AG04449 (cell line): ENCODE measurements at places on chromosomes 2 and 18.
A peak's percentile ranks its signal among the peaks of the same experiment; 100 is the strongest.

DNA sequence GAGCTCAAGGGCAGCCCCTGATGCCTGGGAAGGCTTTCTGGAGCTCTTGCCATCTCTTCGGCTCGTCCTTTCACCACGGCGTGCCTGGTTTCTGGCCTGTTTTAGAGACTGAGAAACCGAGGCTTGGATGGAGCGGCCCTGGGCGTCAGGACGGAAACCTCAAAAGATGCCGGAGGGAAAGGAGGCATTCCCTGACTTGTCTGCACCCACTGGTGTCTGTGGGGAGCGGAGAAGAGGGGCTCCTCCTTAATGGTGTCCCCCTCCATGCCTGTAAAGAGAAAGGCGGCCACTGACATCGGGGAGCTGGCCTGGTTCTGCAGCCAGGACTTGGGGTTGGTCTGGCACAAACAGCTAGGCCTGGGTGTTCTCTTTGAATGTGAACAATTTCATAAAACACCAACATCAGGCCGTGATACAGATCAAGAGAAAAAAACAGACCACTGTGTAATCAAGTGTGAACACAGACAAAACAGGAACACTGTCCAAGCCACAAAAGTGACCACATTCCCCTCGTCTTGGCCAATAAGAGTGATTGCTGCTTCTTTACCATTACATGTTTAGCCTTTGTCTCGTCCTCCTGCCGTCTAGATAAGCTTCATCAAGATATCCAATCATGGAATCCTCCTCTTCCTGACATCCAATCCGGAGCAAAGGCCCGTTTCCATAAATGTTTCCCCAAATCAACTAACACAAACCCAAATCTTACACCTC is 633 bp upstream of the ILKAP start:
- DNase-seq, result no peak

- no peak for DNase-seq
These were observed 196.9 kb downstream of the CTIF start for GRCh38 chr18:48735681-48736255.

- no peak for DNase-seq
These were observed 135.3 kb upstream of the SLC1A4 start for GRCh38 chr2:64853894-64854293.

DNA sequence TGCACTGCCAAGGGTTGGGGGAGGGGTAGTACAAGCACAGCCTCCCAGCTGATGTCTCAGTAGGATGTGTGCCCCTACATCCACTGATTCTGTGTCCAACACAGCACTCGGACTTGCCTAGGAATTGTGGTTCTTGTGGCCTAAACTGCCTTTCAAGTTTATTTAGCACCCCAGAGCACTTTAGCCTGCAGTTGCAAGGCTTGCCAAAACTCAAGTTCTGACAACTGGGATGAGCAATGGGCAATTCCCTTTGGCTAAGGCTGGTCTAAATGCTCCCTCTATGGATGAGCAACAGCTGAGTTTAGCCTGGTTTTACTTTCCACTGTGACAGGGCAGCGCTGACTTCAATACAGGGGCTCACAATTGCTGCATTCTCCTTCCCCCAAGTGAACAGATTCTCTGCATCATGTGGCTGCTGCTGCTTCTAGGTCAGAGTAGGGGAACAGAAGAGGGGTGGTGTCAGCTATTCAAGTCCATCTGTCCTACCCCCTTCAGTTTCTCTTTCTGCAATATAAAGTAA is 471.5 kb downstream of the PIK3C3 start:
- no peak for DNase-seq

GRCh38 chr2:56473524-56473923 is 289.7 kb downstream of the CCDC85A start:
- DNase-seq, result no peak

DNA sequence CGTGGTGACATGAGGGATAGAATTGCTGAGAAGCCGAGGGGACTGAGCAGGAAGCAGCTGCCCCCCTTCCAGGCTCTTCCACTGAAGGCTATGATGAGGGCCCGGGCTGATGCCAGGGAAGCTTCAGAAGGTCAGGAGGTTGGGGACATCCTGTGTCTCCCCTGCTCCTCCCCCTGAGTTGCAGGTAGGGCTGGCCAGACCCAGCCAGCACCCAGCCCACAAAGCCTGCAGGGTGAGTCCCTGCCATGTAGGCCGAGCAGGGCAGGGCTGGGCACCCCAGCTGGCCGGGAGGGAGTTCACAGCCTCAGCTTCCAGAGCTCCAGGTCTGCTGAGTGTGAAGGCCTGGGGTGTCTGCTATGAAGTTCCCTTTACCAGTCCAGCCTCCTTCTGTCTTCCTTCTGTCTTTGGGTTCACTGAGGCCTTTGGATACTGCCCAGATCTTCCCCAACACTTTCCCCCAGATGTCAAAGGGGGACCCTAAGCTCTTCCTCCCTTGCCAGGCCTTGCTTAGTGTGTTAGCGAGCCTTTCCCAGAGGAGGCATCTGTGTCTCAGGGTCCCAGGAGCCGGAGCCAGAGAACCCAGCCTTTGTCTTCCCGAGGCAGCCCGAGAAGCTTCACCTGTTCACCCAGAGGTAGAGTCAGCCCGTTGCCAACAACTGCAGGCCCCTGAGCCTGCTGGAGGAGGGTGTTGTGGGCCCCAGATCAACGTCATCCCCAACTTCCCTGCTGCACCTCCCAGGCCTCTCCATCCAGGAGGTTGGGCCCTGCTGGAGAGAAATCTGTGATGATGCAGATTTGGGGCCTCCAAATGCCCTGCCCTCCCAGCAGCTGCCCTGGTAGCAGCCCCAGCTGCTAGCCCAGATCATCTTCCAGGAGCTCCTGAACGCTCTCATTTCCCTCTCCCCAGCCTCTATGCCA is 3.6 kb upstream of the NCL start:
- DNase-seq, result no peak

DNA sequence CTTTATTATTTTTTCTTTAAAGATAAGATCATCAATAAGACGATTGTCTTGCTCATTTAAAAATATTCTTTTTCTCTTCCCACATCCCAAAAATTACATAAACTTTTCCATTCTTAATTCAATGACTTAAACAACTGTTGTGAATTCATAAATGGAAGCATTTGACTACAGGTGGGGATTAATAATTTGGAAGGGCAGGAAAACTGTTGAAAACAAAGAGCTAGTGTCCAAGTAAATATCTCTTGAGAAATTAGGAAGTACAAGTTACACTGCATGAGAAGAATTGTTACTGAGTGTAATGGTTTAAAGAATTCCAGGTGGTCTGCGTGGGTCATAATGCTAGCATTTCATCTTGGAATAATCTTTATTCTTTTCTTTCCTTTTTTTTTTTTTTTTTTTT is 634.8 kb upstream of the ZEB2 start:
- DNase-seq, result no peak

DNA sequence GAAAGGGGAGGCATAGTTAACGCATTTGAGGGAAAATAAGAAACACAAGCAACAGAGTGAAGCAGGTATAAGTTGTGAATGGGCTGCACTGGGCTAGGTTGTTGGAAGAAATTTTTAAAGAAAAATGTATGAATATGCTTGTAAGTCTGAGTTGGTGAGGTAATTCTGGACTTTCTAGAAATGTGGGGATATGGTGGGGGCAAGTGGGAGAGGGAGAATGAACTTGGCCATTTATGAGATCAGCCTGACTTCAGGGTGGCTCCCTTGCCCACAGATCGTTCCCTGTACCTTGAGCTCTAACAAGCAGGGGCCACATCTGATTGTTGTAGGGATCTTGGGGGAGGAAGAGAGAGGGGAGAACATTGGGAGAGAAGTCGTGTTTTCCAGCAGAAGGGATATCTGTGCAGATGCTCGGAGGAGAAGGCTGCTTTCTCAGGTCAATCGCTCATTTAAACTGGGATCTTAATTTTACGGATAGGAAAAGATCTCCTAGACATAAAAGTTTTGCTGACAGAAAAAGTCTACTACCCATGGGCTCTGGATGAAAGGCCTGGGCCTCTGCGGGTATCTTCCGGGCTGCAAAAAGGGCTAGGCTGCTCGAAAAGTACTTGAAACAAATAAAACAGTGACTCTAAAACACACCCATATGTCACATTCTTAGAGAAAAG is 42.5 kb upstream of the FZD5 start:
- no peak for DNase-seq

DNA sequence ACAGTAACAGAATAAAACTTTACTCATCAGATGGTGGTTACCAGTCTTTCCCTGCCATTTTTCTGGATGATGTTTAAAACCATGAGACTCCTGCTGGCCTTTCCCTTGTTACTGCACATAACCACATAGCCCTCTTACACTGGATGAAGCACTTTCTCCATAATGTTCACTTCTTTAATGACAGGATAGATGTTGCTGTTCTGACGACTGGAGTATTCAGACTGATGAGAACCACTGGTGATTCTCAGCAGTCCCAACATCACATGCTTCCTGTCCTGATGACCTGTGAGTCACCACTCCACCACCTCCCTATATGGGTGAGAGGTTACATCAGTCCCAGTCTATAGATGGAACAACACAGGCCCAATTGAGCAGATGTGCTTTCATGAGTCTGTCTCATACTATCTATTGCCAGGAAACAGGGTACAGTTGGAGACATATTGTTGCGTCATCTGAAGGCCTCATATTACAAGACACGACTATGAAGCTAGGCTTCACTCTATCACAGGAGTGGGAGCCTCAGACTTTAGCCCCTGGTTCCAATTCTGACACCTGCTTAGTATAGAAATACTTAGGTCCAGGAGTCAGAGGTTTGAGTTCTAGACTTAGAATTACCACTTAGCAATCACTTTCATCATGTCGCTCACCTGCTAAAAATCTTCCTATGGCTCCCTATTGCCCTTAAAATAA is 145.7 kb upstream of the KLF7 start:
- DNase-seq, result peak; percentile 90

GRCh38 chr2:48954935-48955334 is 199.4 kb downstream of the FSHR start:
- no peak for DNase-seq

GRCh38 chr2:8502316-8502715 is 179.5 kb upstream of the ID2 start:
- DNase-seq, result no peak

- no peak for DNase-seq
These were observed 391.7 kb upstream of the SALL3 start for GRCh38 chr18:78587626-78588600.

GRCh38 chr2:83386549-83386948 is 1072.5 kb downstream of the SUCLG1 start:
- DNase-seq, result peak; percentile 10

GRCh38 chr2:120108049-120108448 is 95.2 kb downstream of the EPB41L5 start:
- DNase-seq, result peak; percentile 17

GRCh38 chr2:144162652-144163051 is 357.3 kb downstream of the ZEB2 start:
- DNase-seq, result no peak

DNA sequence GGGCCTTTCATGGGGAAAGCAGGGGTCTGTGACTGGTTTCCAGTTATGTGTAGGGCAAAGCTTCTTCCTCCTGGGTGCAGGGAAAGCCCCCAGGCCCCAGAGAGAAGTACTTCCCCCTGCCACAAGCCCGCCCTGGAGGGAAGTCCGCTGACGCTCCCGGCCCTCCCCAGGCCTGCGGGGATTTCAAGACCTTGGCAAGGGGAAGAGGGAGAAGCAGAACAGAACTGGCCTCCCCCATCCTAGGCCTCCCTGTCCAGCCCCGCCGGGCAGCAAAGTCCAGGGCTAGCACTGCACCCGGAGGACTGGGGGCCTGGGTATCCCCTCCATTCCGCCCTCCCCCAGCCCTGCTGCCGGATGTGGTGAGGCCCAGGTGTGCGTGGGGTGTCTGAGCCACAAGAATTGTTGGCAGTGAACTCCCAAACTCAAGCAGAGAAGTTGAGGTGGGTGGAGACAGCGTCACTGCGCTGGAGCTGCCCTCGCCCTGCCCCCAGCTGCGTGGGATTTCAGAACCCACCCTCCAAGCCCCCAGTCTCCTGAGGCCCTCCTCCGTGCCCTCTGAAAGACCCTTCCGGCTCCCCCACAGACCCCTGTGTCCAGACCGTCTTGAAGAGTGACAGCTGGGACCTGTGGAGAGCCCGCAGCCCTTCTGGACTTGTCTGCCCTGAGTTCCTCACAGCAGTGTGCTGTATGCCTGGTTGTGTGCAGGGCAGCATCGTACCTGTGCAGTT is 1.1 kb upstream of the DUSP2 start:
- DNase-seq, result no peak

DNA sequence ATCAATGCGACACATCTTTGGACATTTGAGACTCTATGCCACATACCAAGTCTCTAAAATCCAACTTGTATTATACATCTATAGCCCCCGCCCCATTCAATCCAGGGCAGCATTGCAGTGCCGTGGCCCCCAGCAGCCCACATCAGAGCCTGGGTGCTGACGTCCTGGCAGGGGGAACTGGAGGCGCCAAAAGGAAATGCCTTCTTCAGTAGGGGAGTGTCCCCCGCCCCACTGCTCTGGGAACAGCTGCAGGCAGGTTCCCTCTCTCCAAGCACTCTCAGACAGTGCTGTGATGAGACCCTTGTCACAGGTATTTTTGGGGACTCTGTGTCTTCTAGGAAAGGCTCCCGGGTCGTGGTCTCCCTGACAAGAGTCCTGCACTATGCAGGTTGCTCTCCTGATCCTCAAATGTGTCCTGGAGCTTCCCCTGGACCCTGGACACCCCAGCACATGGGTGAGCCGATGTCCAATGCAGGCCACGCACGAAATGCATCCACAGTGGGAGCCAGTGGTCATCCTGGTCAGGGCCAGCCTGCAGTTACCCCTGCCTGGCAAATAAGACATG is 188.7 kb downstream of the RTP5 start:
- no peak for DNase-seq

- no peak for DNase-seq
These were observed 8.5 kb downstream of the GREB1 start for GRCh38 chr2:11542275-11542819.

DNA sequence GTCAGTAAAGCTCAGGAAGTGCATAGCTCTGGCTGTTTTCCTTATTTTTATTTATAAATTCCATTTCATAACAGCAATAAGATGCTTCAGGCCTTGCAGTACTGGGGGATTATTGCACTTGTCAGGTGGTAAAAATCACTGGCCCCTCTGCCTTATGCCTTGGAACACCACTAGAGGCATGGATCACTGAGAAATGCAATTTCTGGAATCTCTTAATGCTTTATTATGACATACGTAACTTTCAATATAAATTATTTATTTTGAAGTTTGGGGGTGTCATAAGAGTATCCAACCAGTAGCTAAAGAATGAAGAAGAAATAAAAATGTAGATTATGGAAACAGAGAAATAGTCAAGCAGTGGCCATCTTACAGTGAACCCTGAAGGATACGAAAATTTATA is 183.1 kb downstream of the FIGN start:
- no peak for DNase-seq

DNA sequence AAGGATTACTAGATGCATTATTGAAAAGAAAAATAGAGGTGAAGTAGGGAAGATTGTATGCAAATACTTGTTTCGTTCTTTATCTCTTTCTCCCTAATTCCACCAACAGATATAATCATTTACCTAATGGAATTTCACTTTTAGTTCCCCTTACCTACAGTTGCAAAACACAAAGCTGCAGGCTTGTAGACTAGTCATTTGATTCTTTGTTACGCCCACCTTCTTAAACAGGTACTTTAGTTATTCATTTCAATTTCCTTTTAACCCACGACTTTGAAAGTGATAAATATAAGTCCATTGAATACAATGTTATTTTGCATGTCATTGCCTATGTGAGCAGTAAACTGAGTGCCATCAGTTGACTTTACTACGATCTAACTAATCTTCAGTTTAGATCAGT is 3.9 kb upstream of the HRH4 start:
- no peak for DNase-seq

- no peak for DNase-seq
These were observed 1266.8 kb upstream of the TMEFF2 start for GRCh38 chr2:193461431-193461934.
